ENCODE measurements at places on chromosomes 1 and 21. TPM values are rescaled to one million over a fixed set of nuclear protein-coding genes. Genes with fewer than 3 reads are reported as not detected.

Gene TNFAIP8L2
- not detected for total RNA-seq

Gene LDLRAD1
- total RNA-seq = not detected

Gene SERTAD4
- total RNA-seq = 8.2 TPM

Gene NBPF26
- total RNA-seq = 53.3 TPM

Gene CFHR4
- not detected for total RNA-seq

Gene IVL
- total RNA-seq = 0.11 TPM
